ENCODE measurements at places on chromosomes 5 and 9. TPM values are rescaled to one million over a fixed set of nuclear protein-coding genes. Genes with fewer than 3 reads are reported as not detected.

GARNL3 gene
- 1.8 TPM for total RNA-seq

MAMDC2 gene
- total RNA-seq, result 0.20 TPM

SGCD gene
- total RNA-seq, result 4.1 TPM

DNAJC25 gene
- 11.5 TPM for total RNA-seq

GRM6 gene
- not detected for total RNA-seq

ANKRD34B gene
- 0.16 TPM for total RNA-seq

TCOF1 gene
- total RNA-seq, result 79.1 TPM

SMIM33 gene
- not detected for total RNA-seq

ARL15 gene
- total RNA-seq, result 3.8 TPM

C9 gene
- not detected for total RNA-seq

BRIX1 gene
- total RNA-seq, result 53.8 TPM

SLC6A19 gene
- total RNA-seq, result 0.22 TPM

NR5A1 gene
- 0.15 TPM for total RNA-seq

GABBR2 gene
- total RNA-seq, result 0.13 TPM

ANKHD1 gene
- total RNA-seq, result 46.2 TPM

LMBRD2 gene
- total RNA-seq, result 1.6 TPM

AIF1L gene
- 1.7 TPM for total RNA-seq

EQTN gene
- total RNA-seq, result 0.22 TPM

SLCO6A1 gene
- total RNA-seq, result not detected

SLC28A3 gene
- 0.03 TPM for total RNA-seq

TUSC1 gene
- 6.6 TPM for total RNA-seq

TMC1 gene
- 0.10 TPM for total RNA-seq

HEXB gene
- 117 TPM for total RNA-seq

MYOT gene
- not detected for total RNA-seq

PLPP7 gene
- total RNA-seq, result not detected

PKD2L2 gene
- total RNA-seq, result 0.07 TPM

ITK gene
- not detected for total RNA-seq

ANKRD18B gene
- total RNA-seq, result 6.7 TPM

PRLR gene
- total RNA-seq, result 0.02 TPM

LRRC14B gene
- not detected for total RNA-seq

HCN1 gene
- not detected for total RNA-seq

SNCAIP gene
- not detected for total RNA-seq

PCA3 gene
- total RNA-seq, result not detected

HTR1A gene
- not detected for total RNA-seq

TMEM252 gene
- total RNA-seq, result not detected

GZMA gene
- total RNA-seq, result not detected

KIAA0825 gene
- total RNA-seq, result 0.29 TPM

CTXN3 gene
- total RNA-seq, result not detected

TSSK1B gene
- total RNA-seq, result not detected

PRSS3 gene
- total RNA-seq, result 12.6 TPM

ICE1 gene
- 21.9 TPM for total RNA-seq

MAST4 gene
- total RNA-seq, result 2.0 TPM

SPINK4 gene
- not detected for total RNA-seq

TDRD7 gene
- total RNA-seq, result 10.8 TPM

DUSP1 gene
- total RNA-seq, result 480 TPM

C8G gene
- total RNA-seq, result 2.4 TPM

C5orf52 gene
- not detected for total RNA-seq

SLC6A7 gene
- total RNA-seq, result 0.05 TPM

MAMDC4 gene
- 3.4 TPM for total RNA-seq

FOXI1 gene
- total RNA-seq, result not detected

CYLC2 gene
- total RNA-seq, result not detected

IL5 gene
- not detected for total RNA-seq

CD180 gene
- not detected for total RNA-seq
